CD4-positive, alpha-beta T cell treated with Interleukin-4 for 1 hour (primary cell): ENCODE measurements at places on chromosomes 12 and 14.

DNA sequence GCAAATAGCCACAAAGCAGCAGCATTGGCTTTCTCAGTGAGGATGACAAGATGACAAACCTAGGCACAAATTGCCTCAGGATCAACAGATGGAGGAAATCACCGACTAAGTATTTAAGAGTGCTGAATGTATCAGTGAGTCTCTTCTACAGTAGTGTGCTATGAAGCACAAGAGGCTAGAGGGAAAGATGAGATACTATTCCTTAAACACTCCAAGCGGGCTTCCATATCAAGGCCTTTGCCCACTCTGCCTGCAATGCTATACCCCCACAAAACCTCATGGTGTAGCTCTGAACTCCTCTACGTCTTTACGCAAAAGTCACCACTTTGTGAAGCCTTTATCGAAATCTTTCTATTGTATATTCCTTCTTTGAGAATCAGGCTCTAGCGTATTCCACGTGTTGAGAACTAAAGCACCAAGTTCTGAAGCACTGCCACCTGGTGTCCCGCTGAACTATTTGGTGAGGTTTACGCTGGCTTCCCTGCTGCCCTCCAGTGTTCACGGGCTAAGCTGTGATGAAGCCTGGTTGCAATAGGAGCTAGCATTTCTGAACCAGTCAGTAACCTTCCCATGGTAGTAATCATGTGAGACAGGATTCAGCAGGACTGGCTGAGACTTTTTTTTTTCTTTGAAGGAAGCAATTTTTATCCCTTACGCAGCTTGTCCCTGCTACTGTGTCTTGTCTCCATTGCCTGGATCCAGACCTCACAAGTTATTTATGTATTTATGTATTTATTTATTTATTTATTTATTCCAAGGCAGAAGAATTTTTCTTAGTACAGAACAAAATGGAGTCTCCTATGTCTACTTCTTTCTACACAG lies 426.5 kb upstream of the OR4E1 start:
- peak; percentile 68 for DNase-seq

DNA sequence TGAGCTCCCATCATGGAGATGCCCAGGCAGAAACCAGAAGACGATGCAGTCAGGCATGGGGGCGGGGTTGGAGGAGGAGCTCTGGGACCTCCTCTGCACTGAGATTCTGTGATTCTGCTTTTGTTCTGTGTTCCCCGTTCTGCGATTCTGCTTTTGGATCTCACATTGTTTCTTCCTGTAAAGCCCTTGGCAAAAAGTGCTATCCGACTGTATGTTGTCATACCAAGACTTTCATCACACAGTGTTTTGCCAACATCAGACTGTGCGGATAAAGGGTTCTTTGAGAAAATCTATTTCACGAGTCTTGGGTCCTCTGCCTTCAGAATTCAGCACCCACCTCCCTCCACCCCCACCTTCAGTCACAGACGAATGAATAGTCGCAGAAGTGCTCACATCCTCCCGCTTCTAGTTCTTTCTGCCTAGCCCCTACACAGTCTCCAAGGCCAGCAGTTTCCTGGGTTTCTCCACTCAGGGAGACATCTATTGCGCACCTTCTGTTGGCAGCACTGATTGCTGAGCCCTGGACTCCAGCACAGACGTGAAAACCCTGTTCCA lies 24.7 kb upstream of the PWP1 start:
- no peak for DNase-seq

DNA sequence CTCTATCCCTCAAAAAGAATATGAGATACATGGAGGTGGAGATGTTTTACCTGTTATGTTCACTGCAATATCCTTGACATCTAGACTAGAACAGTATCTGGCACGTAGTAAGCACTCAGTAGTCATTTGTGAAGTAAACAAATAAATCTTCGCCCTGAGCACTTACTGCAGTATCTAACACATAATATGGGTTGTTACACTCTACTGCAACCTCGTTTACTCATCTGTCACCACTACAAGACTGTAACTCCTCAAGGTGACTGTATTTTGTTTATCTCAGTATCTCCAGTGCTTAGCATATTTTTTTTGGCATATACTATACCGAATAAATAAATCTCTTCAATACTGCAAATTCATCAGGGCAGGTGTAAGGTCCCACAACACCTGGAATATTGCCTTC lies 66.1 kb downstream of the WASHC3 start:
- DNase-seq: no peak

DNA sequence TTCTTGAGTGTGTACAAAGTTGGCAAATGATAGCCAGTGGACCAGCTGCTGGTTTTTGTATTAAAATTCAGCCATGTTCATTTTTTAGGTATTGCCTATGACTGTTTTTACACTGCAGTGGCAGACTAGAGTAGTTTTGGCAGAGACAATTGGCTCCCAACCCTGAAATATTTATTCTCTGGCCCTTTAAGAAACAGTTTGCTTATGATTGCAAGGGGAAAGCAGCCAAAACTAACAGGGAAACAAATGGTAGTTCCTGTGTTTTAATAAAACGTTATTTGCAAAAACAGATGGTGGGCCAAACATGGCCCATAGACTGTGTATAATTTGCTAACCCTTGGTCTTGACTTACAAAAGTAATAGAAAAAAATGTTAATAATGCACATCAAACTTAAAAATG lies 110.2 kb downstream of the ALX1 start:
- DNase-seq: no peak

GRCh38 chr12:95248604-95249360 lies 31.2 kb downstream of the VEZT start:
- DNase-seq: no peak

DNA sequence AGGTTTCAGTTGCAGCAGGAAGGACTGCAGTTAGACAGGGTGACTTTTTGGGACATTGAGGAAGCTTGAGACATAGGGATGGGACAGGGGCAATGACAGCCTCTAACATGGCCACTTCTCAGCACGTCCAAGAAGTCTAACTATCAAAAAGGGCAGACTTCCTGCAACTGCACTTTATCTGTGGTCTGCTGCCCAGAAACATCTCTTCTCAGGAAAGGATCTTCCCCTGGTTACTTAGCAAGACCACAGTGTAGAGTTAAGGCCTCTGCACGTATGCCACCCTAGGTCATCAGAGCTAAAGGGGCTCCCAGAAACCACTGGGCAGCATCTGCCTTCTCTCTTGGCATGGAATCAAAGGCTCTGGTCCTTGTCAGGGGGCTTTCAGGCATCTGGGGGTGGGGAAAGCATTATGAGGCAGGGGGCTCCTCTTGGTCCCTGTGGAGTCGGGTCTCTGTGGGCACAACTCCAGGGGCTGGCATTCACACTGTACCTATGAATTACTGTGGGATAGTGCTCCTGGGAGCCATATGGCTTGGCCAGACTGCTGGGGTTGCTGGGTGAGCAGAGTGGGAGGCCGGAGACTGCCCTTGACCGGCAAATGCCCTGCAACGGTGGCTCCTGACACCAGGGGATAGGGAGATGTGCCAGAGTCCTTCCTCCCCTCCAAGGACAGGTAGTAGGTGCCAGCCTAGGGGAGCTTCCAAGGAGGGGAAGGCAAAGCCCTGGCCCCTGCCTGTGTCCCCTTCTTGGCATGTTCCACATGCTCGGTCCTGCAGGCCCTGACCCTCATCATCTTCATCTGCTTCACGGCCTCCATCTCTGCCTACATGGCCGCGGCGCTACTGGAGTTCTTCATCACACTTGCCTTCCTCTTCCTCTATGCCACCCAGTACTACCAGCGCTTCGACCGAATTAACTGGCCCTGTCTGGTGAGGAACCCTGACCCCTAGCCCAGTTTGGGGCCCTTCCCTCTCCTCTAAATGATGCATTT lies 1.0 kb downstream of the CMTM5 start:
- DNase-seq: no peak

DNA sequence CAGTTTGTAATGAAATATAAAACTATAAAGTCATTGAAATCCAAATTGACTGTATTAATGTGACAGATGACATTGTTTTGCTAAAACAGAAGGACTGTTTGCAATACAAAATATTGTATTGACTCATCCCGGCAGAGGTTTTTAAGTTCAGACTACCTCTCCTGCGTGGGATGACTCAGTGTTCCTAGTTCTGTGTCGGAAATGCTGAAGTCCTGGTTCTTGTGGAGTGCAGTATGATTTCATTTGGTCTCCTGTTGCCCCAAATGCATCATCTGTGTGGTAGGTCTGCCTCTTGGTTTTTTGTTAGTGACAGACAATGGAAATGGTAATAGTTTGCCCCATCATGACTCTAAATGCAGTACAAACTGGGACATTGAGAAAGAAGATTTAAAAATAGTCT lies 27.8 kb downstream of the PELI2 start:
- no peak for DNase-seq

DNA sequence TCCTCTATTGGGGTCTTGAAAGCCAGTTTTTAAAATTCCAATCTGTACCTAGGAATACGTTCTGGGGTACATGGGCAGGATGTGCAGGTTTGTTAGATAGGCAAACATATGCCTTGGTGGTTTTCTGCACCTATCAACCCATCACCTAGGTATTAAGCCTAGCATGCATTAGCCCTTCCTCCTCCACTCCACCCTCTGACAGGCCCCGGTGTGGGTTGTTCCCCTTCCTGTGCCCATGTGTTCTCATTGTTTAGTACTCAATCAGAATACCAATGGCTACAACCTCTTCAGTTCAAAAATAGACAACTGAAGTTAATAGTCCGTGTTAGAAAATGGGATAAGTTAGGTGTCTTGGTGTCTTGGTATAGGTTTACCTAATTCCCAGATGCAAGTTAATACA lies 3.4 kb downstream of the NTS start:
- no peak for DNase-seq

DNA sequence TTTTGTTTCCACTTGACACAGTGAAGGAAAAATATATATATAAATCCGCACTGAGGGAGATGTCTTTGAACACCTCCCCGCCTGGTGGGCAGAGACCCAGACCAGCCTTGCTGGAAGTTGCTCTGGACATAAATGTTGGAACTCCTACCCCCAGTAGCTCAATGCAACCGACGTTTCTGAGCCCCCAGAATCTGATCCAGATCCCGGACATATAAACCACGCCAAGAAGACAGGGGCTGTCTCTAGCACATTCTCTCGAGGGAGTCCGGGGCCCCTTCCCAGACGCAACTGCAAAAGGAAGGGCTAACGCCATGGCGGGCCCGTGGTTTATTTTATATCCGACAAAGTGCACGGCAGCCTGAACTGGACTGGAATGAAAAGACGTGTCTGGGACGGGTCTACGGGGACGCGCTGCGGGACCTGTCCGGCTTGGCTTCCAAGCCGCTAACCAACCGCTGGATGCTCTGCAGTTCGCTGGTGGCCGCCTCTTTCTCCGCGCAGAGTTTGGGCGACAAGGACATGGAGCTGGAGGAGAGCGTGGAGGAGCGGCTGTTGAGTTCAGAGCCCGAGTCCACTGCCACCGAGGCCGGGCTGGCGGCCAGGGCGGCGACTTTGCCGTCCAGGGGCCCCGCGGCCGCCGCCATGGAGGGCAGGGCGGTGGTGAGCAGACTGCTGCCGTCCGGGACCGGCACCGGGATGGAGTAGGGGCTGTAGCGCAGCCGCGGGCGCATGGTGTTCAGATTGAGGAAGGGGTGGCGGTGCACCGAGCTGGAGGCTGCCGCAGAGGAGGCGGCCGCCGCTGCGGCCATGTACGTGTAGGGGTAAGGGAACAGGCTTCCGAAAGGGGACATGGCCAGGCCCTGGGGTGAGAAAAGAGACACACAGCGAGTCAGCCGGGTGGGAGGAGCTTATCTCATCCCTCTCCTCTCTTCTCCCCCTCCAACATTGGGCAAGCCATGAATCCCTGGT lies 12.2 kb downstream of the TBX3 start:
- no peak for DNase-seq

GRCh38 chr12:132315951-132316350 lies 13.4 kb downstream of the GALNT9 start:
- DNase-seq: no peak

- no peak for DNase-seq
These were observed 15.0 kb downstream of the TMBIM4 start for GRCh38 chr12:66154776-66155175.

GRCh38 chr12:593396-594270 lies 69.6 kb downstream of the NINJ2 start:
- no peak for DNase-seq

- DNase-seq: no peak
These were observed 910 bp upstream of the SRP54 start for GRCh38 chr14:34981743-34982420.

- no peak for DNase-seq
These were observed 830.0 kb upstream of the NOVA1 start for GRCh38 chr14:27427796-27428195.

- DNase-seq: no peak
These were observed 300 bp downstream of the SSH1 start for GRCh38 chr12:108857158-108857407.

DNA sequence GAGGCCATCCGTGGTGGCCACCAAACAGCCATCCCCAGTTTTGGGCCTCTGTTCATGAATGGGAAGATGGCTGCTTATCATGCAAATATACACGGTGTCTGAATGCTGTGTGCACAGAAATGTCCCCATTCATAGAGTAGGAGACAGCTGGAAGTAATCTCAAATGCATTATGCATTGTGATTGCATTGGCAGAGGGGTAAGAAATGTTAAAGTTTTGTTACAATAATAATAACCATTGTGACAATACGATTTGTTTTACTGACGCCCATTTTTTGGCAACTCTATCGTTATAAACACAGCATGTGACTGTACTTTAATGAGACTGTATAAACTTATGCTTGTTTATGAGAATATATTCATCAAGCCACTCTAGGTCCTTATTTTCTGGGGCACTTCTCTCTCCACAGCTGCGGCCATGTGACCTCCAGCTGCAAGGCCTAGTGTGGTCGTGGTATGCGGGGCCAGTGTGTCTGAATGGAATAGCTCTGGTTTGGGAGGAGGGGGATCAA lies 474.3 kb downstream of the VRK1 start:
- no peak for DNase-seq

DNA sequence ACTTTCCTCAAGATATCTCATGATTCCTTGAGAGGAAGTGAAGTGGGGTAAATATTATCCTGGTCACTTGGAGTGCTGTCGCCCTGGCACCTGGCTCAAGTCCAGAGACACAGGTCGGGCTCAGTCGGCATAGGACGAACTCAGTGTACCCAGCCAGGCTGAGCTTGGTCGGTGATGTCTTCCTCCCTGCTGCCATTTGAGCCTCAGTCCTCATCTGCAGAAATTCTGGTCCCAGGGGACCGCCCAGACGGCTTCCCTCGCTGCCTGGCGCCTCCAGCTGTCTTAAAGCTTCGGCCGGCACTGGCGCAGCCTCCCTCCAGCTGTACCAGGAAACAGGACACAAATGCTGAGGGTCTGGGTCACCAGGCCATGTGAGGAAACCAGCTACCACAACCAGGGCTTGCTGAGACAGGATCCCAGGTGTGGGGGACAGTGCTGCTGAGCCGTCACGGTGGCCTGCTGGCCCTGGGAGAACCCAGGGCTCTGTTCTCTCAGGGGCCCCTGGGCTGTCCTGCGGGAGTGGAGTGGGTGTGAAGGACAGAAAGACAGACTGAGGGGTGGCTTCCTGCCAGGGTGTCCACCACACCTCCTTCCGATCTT lies 5.0 kb upstream of the KLC1 start:
- DNase-seq: no peak

DNA sequence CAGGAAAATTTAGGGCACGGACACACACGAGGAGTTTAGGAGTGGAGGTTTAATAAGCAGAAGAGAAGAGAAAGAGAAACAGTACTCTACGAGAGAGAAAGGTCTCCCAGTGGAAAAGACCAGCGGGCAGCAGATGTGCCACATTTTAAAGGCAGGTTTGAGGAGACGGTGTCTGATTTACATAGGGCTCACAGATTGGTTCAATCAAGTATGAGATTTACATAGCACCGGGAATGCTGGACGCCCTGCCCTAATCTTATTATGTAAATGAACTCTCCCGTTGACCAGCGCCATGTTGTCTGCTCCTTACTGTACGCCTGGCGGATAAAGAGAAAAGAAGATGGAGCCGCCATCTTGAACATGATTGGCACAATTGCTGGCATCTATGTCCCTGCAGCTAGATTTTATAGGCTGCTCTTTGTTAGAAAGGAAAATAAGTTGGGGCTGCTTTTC lies 17.9 kb downstream of the NFKBIA start:
- no peak for DNase-seq
